NCI-H1930 (cell line): ENCODE measurements at places on chromosomes 7 and 10.

DNA sequence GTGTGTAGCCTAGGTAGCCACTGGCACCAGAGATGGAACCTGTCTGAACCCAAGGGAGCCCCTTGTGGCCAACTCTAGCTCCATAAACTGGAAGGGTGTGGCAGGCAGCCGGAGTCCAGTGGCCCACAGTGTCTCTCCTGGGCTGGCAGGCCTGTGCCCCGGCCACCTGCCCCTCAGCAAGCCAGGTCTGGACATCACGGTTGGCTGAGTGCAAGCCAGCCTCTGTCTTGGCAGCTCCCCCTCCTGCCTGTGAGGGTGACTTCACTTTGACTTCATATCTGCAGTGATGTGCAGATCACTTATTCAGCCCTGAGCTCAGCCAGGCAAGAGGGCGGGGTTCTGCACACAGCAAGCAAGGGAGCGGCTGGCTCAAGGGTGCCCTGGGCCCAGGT, 1.3 kb upstream of the RET start:
- no peak for DNase-seq

DNA sequence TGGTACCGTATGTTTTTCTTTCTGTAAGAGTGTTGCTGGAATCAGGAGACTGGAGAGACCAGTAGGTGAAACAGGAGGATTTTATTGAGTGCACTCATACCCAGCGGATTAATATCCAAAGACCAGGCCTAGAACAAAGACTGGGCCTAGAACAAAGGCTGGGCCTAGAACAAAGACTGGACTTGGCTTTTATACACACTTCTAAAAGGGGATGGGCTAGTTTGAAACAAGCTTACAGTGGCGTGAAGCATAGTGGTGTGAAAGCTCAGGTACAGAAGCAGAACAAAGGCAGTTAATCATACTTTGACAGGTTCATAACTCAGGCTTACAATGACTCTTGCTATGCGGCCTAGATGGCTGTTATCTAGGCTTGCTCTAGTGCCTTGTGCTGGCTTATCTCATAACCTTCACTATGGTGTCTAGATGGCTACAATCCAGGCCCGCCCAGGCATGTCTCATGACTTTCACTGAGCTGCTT, 67.7 kb downstream of the TRIM24 start:
- no peak for DNase-seq

DNA sequence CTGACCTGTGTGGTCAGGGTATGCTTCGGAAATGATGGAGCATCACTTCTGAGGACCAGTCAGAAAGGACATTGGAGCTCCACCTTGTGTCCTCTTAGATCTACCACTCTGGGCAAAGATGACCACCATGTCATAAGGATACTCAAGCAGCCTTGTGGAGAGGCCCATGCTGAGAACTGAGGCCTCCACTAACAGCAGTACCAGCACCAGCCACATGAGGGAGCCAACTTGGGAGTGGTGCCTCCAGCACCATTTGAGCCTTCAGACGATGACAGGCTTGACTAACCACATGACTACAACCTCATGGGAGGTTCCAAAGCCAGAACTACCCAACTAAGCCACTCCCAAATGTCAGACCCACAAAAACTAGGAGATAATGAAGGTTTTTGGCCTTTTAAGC, 116.0 kb downstream of the NPTX2 start:
- peak; percentile 36 for DNase-seq

DNA sequence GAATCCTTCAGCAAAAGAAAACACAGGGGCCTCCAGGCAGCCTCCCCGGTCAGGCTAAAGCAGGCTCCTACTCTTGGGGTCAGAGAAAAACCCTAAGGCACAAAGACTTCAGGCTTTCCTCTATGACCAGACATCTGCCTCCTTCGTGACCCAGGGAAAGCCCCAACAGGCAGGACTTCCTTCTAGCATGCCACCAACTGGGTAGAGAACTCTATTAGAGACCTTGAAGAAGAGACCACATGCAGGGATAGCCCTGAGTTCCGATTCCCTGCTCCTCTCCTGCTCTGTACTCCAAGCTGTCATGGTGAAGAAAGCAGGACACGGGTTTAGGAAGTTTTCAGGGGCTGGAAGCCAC, 1.3 kb downstream of the TRPV6 start:
- no peak for DNase-seq

DNA sequence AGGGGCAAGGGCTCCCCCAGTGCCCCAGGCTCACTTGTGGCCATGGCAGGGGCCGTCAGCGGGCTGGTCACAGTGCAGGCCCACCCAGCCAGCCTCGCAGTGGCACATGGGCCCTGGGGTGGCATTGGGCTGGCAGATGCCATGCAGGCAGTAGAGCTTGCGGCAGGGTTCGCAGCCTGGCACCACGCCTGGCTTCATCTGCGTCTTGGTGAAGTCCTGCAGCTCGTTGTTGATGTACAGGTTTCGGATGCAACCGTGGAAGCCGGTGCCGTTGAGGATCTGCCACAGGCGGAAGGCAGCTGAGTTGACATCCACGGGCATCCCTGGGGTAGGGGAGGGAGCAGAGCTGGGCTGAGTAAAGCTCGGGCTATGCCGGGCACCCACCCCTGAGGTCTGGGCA, 170.6 kb downstream of the LCOR start:
- no peak for DNase-seq

GRCh38 chr7:120857588-120858573, at the start of gene TSPAN12:
Gene TSPAN12 (minus strand): TSS chr7:120858144. CDS start chr7:120856763, 1,381 bp downstream.
- DNase-seq, result peak; percentile 45

DNA sequence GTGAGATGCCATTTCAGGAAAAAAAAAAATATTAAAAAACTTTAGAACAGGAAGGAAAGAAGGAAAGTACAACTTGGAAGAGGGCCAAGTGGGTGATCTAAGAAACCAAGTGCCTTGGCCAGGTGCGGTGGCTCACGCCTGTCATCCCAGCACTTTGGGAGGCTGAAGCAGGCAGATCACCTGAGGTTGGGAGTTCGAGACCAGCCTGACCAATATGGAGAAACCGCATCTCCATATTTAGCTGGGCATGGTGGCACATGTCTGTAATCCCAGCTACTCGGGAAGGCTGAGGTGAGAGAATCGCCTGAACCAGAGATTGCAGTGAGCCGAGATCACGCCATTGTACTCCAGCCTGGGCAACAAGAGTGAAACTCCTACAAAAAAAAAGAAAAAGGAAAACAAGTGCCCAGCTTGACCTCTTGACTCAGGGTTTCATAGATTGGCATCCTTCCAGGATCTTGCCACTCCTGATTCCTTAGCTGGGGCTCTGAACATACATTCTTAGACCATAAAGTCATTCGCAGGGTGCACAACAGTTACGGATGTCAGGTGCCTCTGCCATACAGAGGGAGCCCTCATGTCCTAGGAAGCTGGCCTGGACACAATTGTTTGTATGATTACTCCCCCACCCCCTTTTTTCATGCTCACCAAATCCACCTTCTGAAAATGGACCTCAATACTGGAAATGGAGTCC, 2.1 kb upstream of the GUSB start:
- DNase-seq, result no peak

DNA sequence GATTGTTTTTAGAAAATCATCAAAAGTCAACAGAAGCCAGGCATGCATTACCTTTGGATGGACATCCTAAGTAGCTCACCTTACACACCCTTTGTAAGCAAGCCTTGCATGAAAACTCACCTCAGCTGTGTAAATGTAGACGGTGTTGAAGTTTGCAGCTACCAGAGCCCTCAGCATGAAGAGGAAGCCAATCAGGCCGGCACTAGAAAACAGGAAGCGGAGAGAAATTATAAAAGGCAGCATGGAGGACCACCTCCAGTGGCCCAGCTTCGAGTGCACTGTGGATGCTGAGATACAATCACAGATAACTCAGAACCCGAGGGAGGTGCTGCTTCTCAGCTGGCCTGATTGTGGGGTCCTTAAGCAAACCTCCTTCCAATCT, 75.3 kb downstream of the SVOPL start:
- DNase-seq, result no peak

- no peak for DNase-seq
These were observed 136.3 kb downstream of the POLR1F start for GRCh38 chr7:19572566-19572965.

GRCh38 chr7:131225619-131226513, 101.8 kb upstream of the MKLN1 start:
- DNase-seq, result no peak

GRCh38 chr10:118729641-118730258, 25.0 kb downstream of the CACUL1 start:
- DNase-seq, result no peak

DNA sequence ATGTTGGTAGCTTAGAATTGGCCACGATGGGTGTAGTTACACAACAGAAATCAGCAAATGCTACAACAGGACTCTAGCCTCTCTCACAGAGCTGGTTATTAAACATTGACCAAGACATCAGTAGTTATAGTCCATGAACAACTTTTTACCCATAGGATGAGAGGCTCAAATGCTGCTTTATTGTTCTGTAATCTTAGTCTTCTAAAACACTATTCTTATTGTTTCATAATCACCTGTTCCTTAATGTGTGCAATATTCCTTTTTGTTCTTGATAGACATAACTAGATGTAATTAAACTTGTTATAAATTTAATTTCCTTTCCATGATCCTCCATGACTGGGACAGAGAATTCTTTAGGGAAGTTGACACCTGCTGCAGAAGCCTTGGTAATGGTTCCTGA, 356.9 kb downstream of the EXOC4 start:
- no peak for DNase-seq

- no peak for DNase-seq
These were observed 160.6 kb downstream of the KLF6 start for GRCh38 chr10:3624367-3624766.

DNA sequence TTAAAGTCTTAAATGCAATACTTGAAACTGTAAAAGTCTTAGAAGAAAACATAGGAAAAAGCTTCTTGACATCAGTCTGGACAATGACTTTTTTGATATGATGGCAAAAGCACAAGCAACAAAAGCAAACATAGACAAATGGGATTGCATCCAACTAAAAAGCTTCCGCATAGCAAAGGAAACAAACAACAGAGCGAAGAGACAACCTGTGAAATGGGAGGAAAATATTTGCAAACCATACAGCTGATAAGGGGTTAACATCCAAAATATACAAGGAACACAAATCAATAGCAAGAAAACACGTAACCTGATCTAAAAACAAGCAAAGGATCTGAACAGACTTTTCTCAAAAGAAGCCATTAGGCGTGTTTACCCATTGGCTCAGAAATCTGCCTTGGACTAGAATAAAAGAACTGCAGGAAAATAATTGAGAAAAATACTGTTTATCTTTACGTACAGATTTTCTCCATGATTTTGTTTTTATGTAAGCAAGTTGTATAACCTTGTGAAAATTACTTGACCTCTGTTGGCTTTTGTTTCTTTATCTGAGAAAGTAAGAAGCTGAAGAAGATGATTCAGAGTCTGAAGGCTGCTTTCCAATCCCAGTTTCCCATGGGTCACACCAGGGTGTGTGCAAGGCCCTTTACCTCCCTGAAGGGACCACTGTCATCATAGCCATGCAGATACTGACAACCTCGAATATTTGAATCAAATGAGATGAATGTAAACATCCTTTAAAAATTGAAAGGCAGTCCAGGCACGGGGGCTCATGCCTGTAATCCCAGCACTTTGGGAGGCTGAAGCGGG, 99.1 kb upstream of the LANCL2 start:
- no peak for DNase-seq

GRCh38 chr10:11776080-11776479, 33.9 kb downstream of the ECHDC3 start:
- no peak for DNase-seq

DNA sequence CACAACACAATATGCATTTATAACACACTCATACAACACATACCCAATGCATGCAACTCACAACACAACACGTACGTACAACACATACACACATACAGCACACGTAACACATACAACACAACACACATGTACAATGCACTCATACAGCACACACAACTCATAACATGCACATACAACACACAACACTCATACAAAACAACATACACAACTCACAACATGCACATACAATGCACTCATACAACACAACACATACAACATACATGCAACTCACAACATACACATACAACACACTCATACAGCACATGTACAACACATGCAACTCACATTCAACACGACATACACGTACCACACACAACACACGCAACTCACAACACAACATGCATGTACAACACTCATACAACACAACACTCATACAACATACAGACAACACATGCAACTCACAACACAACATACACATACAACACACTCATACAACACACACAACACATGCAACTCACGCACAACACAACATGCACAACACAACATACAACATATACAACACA, 21.8 kb downstream of the DIP2C start:
- DNase-seq, result no peak

DNA sequence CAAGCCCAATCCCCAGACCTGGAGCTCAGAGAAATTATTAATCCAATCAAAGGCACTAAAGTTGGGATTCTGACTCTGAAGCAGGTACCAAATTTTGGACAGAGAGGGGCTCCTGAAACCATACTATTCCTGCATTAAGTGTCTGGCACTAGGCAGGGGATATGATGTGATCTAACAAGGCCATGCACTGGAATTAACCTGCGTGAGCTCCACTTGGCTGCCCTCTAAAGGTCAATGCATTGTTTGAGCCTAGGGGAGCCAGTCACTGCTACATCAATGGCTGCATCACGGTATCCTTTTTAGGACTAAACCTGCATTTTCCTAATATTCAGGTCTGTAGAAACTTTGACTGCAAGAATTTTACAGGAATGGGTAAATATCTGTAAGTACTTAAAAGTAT, 42.1 kb downstream of the ST8SIA6 start:
- DNase-seq, result no peak

GRCh38 chr10:31136930-31137885, 105.5 kb upstream of the ZNF438 start:
- no peak for DNase-seq
